Articular chondrocyte of knee joint (primary cell): ENCODE measurements at places on chromosomes 1 and 21. TPM values are rescaled to one million over a fixed set of nuclear protein-coding genes. Genes with fewer than 3 reads are reported as not detected.

LCK gene
- total RNA-seq = not detected in 2 replicates

SPRR2B gene
- total RNA-seq = not detected in 2 replicates

CCDC190 gene
- 0.32 TPM in 1 of 2 replicates, not detected in the other for total RNA-seq

SELENBP1 gene
- 89.0 and 90.6 TPM in 2 replicates for total RNA-seq

PSMB4 gene
- total RNA-seq = 290 and 352 TPM in 2 replicates

FCRLA gene
- total RNA-seq = 0.52 and 1.2 TPM in 2 replicates

SLC30A10 gene
- total RNA-seq = not detected in 2 replicates

GNG4 gene
- 0.11 TPM in 1 of 2 replicates, not detected in the other for total RNA-seq

SIK1 gene
- total RNA-seq = 1.2 and 1.4 TPM in 2 replicates

TACSTD2 gene
- total RNA-seq = 0.52 and 1.5 TPM in 2 replicates

PM20D1 gene
- 0.11 TPM in 1 of 2 replicates, not detected in the other for total RNA-seq

RRP15 gene
- total RNA-seq = 10.6 and 10.8 TPM in 2 replicates

PAQR6 gene
- total RNA-seq = 0.26 and 0.43 TPM in 2 replicates

ARHGAP30 gene
- under 0.01 TPM in 1 of 2 replicates, not detected in the other for total RNA-seq

LCE1E gene
- not detected in 2 replicates for total RNA-seq

AMY2A gene
- total RNA-seq = not detected in 2 replicates

PTGFR gene
- total RNA-seq = 82.3 and 101 TPM in 2 replicates

MSTO1 gene
- total RNA-seq = 20.5 and 25.2 TPM in 2 replicates

PDPN gene
- total RNA-seq = 92.0 and 120 TPM in 2 replicates

CAMSAP2 gene
- 51.9 and 53.3 TPM in 2 replicates for total RNA-seq

SPRR2E gene
- total RNA-seq = not detected in 2 replicates

UBL4B gene
- 0.13 and 0.32 TPM in 2 replicates for total RNA-seq

LYPD8 gene
- total RNA-seq = not detected in 2 replicates

PCSK9 gene
- 0.26 and 0.86 TPM in 2 replicates for total RNA-seq

OR6N1 gene
- total RNA-seq = not detected in 2 replicates

CELA3A gene
- total RNA-seq = not detected in 2 replicates

CA6 gene
- not detected in 2 replicates for total RNA-seq

GPR52 gene
- total RNA-seq = 3.3 and 4.1 TPM in 2 replicates

ARHGAP29 gene
- total RNA-seq = 92.8 and 108 TPM in 2 replicates

GNG12 gene
- 310 and 313 TPM in 2 replicates for total RNA-seq

SLC9C2 gene
- under 0.01 TPM in 1 of 2 replicates, not detected in the other for total RNA-seq

HENMT1 gene
- 5.4 and 7.8 TPM in 2 replicates for total RNA-seq

PEAR1 gene
- total RNA-seq = 4.2 and 5.5 TPM in 2 replicates

HSD3B1 gene
- total RNA-seq = not detected in 2 replicates

CFAP141 gene
- not detected in 2 replicates for total RNA-seq

ZSCAN20 gene
- total RNA-seq = 9.8 and 12.5 TPM in 2 replicates

CCDC27 gene
- not detected in 2 replicates for total RNA-seq
